ENCODE measurements at places on chromosomes 12 and 14.

GRCh38 chr12:122961531-122962329, 4.5 kb downstream of the ABCB9 start:
- DNase-seq, result no peak

DNA sequence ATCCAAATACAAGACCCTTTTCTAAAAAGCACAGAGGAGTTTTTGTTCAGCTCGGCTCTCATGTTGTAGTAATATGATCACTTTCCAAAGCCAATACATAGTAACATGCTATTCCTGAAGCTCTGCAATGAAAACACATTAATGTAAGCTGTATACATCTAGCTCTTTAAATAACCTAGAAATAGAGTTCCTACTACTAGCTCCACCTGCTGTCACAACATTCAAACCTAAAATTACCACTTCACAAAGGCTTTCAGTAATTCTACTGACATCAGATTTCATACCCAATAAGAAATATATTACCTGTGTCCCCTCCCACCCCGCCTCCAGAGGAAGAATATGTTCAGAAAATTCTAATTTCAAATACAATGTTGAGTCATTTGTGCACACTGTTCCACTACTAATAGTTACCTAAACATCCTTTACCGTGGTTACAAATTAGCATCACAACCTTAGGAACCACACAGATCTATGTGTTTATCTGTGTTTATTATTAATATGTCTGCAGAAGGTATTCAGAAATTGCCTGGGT, 17.8 kb downstream of the EFCAB11 start:
- DNase-seq, result no peak

GRCh38 chr14:75886636-75887348, 95.0 kb downstream of the TGFB3 start:
- DNase-seq, result no peak

GRCh38 chr14:104247336-104248202, 109.2 kb downstream of the KIF26A start:
- DNase-seq, result no peak

DNA sequence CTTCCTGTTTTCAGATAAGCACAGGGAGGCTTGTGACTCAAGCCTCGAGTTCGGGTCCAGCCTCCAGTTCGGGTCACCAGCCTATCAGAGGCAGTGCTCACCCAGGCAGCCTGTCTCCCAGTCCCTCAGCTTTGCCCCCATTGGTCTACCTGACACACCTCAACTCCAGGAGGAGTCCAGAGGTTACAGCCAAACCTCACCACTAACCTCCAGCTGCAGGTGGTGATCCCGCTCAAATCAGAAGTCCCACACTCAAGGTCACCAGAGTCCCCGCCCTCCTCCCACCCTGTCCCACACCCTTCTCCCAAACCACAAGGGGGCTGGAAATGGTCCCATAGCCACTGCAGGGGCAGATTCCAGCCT, 42.1 kb downstream of the KDM2B start:
- no peak for DNase-seq

- DNase-seq, result no peak
Measured at GRCh38 chr14:99513183-99513694, 32.0 kb downstream of the CCNK start.

GRCh38 chr14:79598339-79598738, 613.0 kb downstream of the DIO2 start:
- DNase-seq, result no peak

DNA sequence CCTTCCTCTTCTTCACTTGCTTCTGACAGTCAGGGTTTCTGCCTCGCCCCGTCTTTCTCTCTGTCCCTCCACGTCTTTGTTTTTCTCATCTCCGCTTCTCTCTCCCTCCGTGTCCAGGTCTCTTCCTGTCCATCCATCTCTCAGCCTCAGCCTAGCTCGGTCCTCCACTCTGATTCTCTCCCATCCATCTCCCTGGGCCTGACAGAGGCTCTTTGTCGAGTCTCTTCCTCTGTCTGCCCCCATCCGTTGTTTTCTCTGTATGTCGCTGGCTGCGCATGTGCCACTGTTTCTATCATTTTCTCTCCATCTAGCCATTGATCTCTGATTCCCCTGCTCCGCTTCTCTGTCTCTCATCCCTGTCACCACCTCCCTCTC, 328.9 kb upstream of the TBX3 start:
- DNase-seq, result no peak

DNA sequence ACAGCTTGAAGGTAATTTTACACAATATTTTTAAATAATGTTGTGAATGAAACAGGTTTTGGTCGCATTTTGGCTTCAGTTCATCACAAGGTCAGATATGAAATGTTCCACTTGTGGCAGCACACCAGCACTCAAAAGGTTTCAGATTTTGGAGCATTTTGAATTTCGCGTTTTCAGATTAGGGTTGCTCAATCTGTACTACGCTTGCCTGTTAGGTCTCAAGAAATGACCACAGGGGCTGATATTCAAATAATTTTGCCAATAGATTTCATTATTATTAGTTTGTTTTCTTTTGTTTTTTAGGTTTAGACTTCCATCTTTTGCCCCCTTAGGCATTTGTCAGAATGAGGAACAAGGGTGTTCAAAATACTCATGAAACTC, 29.8 kb downstream of the DICER1 start:
- no peak for DNase-seq

GRCh38 chr12:4084573-4084972, 189.0 kb upstream of the CCND2 start:
- no peak for DNase-seq

- DNase-seq, result no peak
Measured at GRCh38 chr12:54374562-54375258, 9.8 kb downstream of the ZNF385A start.

- no peak for DNase-seq
Measured at GRCh38 chr14:61322011-61322798, 826 bp downstream of the PRKCH start.

- no peak for DNase-seq
Measured at GRCh38 chr12:95474660-95474958, 657 bp downstream of the METAP2 start.

DNA sequence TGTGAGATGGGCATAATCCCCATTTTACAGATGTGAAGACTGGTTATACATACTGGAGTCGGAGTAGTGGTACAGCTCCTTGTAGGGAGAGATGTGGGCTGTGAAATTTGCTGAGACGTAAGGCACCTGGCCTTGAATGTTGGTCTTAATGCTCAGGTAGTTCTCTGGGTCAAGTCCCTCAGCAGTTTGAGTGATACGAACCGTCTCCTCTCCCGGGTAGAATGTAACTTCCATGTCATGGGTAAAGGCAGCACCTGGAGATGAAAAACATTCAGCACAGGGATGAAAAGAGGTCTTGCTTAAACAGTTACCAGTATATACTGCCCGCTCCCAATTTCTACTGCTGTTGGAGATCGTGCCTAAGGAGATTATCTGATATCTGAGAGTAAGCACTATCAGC, 28.3 kb downstream of the NID2 start:
- DNase-seq, result no peak

- no peak for DNase-seq
Measured at GRCh38 chr12:39846304-39846703, 226.7 kb upstream of the ABCD2 start.

GRCh38 chr14:69688299-69688649, 76.9 kb downstream of the SUSD6 start:
- no peak for DNase-seq

DNA sequence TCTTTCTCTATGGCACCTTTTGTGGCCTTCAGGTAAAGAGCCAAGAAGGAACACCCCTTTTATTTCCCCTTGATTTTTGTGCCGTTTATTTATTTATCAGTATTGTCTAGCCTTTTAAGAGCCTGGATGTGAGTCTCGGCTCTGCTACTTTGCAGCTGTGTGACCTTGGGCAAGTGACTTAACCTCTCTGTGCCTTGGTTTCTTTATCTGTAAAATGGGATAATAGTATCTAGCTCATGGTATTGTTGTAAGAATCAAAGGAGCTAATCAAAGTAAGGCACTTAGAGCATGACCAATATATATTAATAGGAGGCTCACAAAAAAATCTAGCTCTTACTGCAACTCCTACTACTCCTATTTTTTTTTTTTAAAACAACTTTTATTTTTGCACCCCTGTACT, 179.7 kb downstream of the CHST11 start:
- no peak for DNase-seq

- DNase-seq, result no peak
Measured at GRCh38 chr14:35551081-35551480, 17.1 kb downstream of the INSM2 start.

GRCh38 chr14:93953263-93953662, 23.1 kb downstream of the ASB2 start:
- DNase-seq, result no peak

DNA sequence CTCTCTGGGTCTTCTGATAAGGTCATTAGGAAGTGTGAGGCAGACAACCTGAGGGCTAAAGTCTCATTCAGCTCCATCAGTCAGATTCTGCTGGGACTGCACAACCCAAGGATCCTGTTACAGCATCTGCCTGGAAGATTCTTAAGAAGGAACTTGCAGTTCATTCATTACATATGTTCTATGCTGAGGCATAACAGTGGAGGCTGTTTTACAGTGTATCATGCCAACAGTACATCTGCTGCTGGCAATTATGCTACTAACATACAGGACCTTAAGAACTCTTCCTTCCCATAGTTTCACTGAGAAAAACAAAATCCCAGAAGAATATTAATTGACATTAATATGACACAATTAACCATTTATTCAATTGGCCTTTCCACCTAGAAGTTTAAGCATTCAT, 968.6 kb downstream of the DIO2 start:
- no peak for DNase-seq

DNA sequence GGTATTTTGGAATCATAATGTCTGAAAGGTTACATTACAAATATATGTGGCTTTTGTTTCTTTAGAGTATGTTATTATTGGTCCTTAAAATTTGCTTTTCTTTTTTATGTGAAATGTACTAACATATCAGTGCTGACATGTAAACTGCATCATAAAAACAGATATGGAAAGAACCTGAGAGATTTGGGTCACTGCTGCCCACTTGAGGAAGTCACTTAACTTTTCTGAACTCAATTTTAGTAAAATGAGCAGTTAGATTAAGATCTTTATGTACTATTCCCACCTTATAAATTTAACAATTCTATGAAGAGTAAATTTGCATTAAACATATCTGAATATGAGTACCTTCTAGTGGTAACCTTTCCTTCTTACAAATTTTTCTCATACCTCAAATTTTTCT, 7.5 kb downstream of the PTGR2 start:
- DNase-seq, result no peak

DNA sequence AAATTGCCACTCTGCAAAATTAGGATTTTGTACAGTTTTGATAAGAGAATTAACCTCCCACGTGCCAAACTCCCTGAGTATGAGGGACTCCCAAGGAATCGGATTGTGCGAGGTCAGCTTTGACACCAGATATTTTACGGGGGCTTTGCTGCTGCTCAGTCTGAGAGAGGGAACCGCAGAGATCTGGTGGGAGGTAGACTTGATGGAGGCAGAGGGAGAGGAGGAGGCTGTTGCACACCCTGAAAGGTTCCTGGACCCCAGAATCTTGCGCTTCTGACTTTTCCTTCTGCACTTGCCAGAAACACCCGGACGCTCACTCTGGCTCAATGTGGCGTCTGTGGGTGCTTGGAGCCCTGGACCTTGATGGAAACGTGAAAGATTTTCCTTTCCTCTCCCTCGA, 83.9 kb downstream of the PAPOLA start:
- DNase-seq, result no peak

- no peak for DNase-seq
Measured at GRCh38 chr14:91417983-91418386, 365 bp upstream of the CCDC88C start.

DNA sequence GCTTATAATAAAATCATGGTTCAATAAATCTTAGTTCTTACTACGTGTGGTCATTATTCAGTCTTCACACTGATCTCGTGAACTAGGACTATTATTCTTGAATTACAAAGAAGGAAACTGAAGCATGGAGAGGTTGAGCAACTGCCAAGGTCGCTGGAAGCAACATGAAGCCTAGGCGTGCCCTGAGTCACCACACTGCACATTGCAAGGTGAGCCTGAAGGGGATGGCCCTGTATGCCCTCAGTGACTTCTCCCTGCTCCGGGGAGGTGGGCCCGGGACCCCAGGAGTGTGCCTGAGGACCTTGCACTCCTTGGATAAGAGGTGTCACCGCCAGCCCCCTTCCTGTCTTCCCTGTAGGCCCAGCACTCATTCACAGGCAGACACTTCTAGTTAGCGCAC, 161.6 kb downstream of the CACNA1C start:
- DNase-seq, result no peak

GRCh38 chr12:6362403-6362802, 13.0 kb downstream of the SCNN1A start:
- DNase-seq, result no peak

DNA sequence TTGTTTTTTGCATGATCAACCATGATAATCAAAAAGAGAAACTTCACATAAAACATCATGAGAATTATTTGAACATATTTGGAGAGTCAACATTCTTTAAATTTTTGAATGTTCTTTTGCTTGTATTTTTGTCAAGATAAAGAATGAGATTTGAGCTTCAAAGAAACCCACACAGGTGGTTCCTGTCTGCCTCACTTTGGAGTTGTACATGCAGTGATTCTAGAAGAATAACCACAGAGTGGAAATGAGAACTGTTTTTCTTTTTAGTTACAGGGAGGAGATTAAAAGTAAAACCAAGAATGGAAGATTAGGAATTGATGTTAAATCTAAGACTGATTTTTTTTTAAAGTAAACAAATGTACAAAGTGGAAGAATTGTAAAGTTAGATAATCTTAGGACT, 2.3 kb upstream of the ZNF705A start:
- no peak for DNase-seq
